Activated naive CD4-positive, alpha-beta T cell treated with anti-CD3 and anti-CD28 coated beads for 36 hours (primary cell): ENCODE measurements at places on chromosomes 3 and 15.

DNA sequence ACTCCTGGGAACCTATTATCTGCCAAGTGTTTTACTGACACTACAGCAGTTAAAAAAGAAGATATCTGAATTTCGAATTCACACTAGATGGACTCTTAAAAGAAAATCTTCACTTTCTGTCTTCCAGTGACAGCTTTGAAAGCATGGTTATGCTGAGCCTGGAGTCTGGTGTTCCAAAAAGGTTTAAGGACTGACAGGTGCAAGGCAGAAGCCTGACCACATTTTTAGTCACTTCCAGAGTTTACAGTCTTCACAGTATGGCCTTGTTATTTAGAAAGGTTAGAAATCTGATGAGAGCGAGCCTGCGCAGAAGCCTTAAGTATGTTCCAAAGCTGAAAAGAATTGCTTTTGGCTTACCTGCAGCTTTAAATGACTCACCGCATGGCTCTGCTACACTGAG lies 59.9 kb downstream of the ETV5 start:
- H3K27ac ChIP-seq: no peak overlapping the region
- no peaks in the 10 kb centered on the region for H3K36me3 ChIP-seq
- H3K4me1 ChIP-seq: no peaks in the 10 kb centered on the region
- H3K4me3 ChIP-seq: no peak overlapping the region
- no peak for DNase-seq
- peaks cover 2% of the 10 kb centered on the region for H3K27me3 ChIP-seq

DNA sequence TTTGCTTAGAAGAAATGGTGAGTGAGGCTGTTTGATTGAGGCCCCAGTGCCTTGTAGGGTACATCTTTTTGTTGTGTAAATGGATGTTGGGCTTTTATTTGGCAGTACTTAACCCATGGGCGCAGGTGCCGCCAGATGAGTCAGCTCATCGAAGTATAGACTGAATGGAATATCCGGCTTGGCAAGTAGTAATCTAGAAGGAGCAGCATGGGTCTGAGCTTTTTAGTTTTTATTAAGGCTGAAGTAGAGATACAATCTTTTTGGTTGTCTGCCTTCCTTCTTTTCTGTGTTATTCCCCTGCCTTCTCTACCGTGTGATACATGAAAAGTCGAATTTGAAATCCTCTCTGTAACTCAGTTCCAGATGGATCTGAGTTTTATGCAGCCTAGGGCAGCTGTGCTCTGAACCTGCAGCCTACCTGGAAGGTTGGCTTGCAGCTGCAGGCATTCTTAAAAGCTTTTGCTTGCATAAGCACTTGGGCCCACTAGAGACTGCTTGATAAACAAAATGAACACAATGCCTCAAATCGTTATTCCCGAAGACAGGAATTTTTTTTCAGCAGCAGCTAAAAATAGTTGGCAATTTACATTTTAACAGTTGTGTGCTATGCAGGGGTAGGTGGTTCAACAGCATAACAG lies 177.5 kb upstream of the CGNL1 start:
- no peak overlapping the region for H3K4me3 ChIP-seq
- H3K4me1 ChIP-seq: no peaks in the 10 kb centered on the region
- H3K27me3 ChIP-seq: no peaks in the 10 kb centered on the region

DNA sequence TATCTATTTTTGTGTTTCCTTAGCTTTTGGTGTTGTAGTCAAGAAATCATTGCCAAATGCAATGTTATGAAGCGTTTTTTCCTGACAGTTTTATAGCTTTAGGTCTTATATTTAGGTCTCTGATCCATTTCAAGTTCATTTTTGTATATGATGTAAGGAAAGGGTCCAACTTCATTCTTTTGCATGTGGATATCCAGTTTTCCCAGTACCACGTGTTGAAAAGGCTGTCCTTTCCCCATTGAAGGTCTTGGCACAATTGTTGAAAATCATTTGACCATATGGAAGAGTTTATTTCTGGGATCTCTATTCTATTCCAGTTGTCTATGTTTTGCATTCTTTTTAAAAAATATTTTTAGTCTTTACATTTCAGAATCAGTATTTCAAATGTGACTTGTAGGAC lies 14.6 kb upstream of the SNRPN start:
- H3K36me3 ChIP-seq: no peaks in the 10 kb centered on the region
- no peaks in the 10 kb centered on the region for H3K4me1 ChIP-seq
- H3K27me3 ChIP-seq: no peaks in the 10 kb centered on the region
- no peak overlapping the region for H3K27ac ChIP-seq

DNA sequence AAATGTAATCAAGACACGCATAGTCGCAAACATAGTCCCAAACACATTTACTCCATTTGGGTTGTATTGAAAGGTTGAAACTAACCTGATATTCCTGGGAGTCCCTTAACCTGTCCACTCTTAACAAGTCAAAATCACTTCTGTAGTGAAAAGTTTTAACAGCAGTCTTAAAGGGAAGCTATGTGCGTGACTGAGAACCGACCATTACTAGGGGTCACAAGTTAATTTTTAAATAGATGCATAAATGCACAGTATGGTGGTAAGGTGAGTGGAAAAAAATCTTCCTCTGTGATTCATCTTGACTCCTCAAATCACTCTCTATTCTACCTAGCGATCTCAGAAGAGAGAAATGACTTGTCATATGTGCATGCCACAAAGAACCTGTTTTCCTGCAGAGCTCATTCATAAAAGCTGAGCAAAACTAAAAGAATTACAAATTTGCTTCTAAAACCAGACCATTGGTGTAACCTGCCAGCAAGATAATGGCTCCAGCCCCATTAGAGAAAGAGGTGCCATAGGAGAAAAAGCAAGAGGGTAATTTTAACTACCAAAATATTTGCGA lies 4.8 kb downstream of the GPR15 start:
- peak; percentile 14 for DNase-seq
- H3K27ac ChIP-seq: peak overlapping the region; percentile 50
- H3K4me3 ChIP-seq: peak overlapping the region; percentile 21
- peaks cover 6% of the 10 kb centered on the region for H3K27me3 ChIP-seq
- H3K36me3 ChIP-seq: no peaks in the 10 kb centered on the region

- no peaks in the 10 kb centered on the region for H3K27me3 ChIP-seq
- no peak for DNase-seq
- H3K27ac ChIP-seq: no peak overlapping the region
- no peaks in the 10 kb centered on the region for H3K36me3 ChIP-seq
Observed at GRCh38 chr3:45355351-45355750, 33.0 kb upstream of the LARS2 start.

DNA sequence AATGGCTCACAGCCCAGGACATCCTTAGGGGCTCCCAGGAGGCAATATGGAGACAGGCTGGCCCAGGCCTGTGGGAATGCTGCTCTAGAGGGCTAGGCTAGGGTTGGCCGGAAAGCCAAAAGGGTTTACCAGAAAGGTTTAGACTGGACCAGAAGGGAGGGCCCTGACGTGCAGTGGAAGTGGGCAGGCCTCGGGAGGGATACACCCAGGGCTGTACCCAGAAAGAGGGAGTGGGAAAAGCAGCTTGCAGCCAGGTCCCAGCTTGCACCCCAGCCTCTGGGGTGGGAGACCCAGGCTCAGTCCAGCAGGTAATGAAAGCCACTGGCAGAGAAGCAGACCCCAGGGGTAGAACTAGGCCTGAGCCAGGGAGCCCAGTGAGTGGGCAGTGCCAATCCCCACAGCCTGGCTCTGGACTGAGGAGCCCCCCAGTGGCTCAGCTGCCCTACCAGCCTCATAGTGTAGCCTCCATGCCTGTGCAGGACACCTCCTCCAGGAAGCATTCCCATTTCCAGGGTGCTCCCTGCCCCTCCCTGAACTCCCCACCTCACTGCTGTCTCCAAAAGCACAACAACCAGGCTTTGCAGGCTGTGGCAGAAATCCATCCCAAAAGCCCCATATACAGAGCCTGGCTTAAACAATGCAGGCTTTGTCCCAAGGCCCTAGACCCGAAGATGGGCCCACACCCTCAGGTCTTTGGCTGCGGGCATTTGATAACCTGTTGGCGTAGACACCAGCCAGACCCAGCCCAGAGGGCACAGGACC lies 3.5 kb downstream of the GORASP1 start:
- no peak overlapping the region for H3K27ac ChIP-seq
- peaks cover 48% of the 10 kb centered on the region for H3K4me1 ChIP-seq
- DNase-seq: no peak
- H3K27me3 ChIP-seq: no peaks in the 10 kb centered on the region

DNA sequence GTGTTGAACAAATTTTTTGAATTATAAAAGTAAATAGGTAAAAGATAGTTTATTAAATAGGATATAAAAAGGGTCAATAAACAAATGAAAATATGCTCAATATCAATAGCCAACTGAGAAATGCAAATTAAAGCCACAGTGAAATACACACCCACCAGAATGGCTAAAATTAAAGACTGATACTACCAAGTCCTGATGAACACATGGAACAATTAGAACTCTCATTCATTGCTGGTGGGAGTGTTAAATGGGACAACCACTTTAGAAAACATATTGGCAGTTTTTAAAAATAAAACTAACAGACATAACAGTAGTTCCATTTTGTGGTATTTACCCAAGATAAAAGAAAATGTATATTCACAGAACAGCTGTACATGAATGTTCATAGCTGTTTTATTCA lies 41.2 kb downstream of the CCDC32 start:
- DNase-seq: no peak
- peaks cover 3% of the 10 kb centered on the region for H3K4me1 ChIP-seq
- H3K27me3 ChIP-seq: no peaks in the 10 kb centered on the region

DNA sequence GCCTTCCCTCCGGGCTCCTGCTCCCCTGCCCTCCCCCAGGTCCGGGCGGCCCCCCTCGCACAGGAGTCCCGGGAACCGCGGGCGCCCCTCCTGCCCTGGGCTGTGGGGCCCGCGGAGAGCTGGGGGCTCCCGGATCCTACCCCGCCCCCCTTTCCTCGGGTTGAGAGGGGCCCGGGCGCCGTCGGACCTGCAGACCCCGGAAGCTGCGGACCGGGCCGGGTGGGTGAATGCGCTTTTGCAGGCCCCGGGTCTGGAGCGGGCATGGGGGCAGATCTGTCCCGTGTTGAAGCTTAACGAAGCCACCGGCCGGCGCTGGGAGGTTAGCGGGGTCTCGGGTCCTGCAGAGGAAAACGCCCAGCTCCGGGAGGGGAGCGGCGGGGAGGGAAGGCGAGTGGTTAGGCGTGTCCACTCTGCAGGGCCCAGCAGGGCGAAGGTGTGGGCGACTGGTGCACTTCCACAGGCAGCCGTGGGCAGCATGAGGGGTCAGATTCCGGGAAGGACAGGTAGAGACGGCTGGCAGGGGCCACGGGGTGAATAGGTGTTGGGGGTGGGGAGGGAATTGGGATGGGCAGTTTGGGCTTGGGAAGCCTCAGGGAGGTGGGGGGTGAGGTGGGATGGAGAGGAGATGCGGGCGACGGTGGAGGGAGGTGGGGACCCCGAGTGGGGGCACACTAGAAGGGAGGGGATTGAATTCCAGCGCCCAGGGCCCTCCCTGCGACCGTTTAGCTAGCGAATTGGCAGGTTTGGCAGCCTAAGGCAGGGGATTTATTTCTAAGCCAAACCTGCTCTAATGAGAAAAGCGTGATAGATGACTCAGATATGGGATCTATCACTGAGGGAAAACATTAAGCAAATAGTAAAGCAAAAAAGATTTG lies 635 bp downstream of the CD276 start:
- H3K4me3 ChIP-seq: peak overlapping the region; percentile 56
- peaks cover 18% of the 10 kb centered on the region for H3K4me1 ChIP-seq
- H3K27me3 ChIP-seq: peaks cover 41% of the 10 kb centered on the region
- no peaks in the 10 kb centered on the region for H3K36me3 ChIP-seq
- DNase-seq: no peak

DNA sequence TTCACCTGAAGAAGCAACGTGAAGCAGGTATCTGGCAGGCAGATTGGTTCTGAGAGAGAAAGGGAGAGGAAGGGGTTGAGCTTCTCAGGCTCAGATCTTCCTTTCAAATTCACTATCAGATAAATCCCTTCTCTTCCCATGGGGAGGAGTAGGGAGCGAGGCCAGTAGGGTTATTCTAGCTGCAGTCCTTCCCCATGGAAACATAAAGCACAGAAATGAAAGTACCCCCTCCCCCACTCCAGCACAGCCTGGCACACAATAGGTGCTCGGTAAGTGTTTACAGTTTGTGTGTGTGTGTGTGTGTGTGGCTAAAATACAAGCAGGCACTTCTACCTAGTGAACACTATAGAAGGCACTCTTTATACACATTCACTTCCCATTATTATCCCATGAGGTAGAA lies 20.8 kb upstream of the VPS8 start:
- H3K4me1 ChIP-seq: peaks cover 8% of the 10 kb centered on the region
- DNase-seq: no peak
- no peak overlapping the region for H3K27ac ChIP-seq
- no peaks in the 10 kb centered on the region for H3K27me3 ChIP-seq
- no peak overlapping the region for H3K4me3 ChIP-seq

- H3K27me3 ChIP-seq: no peaks in the 10 kb centered on the region
- no peaks in the 10 kb centered on the region for H3K4me1 ChIP-seq
- no peak for DNase-seq
Observed at GRCh38 chr3:78951342-78951945, 816.4 kb downstream of the ROBO1 start.

DNA sequence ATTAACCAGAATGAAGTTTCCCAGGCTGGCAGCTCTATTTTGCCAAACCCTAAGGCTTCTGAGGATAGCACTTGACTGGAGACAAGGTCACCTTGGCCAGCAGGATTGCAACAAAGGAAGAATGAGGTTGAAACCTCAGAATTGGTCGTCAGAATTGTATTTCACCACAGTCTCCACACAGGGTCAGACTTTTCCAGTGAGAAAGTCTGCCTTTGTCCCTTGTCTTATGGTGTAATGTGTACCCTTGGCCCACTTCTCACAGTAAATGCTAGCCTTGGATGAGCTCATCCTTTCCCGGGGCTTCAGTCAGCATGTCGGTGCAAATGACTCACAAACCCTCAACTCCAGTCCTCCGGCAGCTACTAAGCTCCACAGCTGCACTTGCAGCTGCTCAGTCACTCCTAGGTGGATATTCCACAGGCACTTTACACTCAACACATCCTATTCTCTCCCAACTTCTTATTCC lies 19.7 kb downstream of the SSR3 start:
- H3K36me3 ChIP-seq: peaks cover 8% of the 10 kb centered on the region
- H3K4me3 ChIP-seq: no peak overlapping the region
- peaks cover 4% of the 10 kb centered on the region for H3K4me1 ChIP-seq
- no peak overlapping the region for H3K27ac ChIP-seq
- H3K27me3 ChIP-seq: no peaks in the 10 kb centered on the region

DNA sequence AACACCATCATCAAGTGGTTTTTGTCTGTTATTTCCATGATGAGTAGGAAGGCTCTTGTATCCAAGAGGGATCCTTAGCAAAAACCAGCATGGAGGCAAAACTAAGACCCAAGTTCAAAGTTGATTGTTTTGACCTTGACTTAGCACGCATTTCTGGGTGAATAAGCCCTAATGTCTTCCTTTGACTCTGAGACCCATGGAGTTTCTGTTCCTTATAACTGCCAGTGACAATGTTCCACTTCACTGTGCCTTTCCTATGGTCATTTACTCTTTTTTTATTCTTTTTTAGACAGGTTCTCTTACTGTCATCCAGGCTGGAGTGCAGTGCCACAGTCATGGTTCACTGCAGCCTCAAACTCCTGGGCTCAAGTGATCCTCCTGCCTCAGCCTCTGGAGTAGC lies 118.2 kb upstream of the MRPL3 start:
- no peak overlapping the region for H3K4me3 ChIP-seq
- H3K36me3 ChIP-seq: no peaks in the 10 kb centered on the region
- peaks cover 11% of the 10 kb centered on the region for H3K27me3 ChIP-seq
- DNase-seq: no peak
- no peak overlapping the region for H3K27ac ChIP-seq

- H3K4me3 ChIP-seq: no peak overlapping the region
- peaks cover 21% of the 10 kb centered on the region for H3K4me1 ChIP-seq
- H3K36me3 ChIP-seq: peaks cover 4% of the 10 kb centered on the region
- H3K27ac ChIP-seq: peak overlapping the region; percentile 26
Observed at GRCh38 chr3:30319713-30320112, 286.7 kb upstream of the TGFBR2 start.
